ENCODE measurements at places on chromosomes 11 and 22. TPM values are rescaled to one million over a fixed set of nuclear protein-coding genes. Genes with fewer than 3 reads are reported as not detected.

The PDXP gene
- polyA plus RNA-seq, result 24.5 TPM

- H3K36me3 ChIP-seq, result no peaks in the 10 kb centered on the region
- DNase-seq, result no peak
- H3K27me3 ChIP-seq, result no peaks in the 10 kb centered on the region
- no peak overlapping the region for H3K4me3 ChIP-seq
Measured at GRCh38 chr11:94032066-94032465, 10.9 kb downstream of the HEPHL1 start.

The SLC2A11 gene
- 27.1 TPM for polyA plus RNA-seq

The IL18BP gene
- polyA plus RNA-seq, result 5.0 TPM

GRCh38 chr11:121467965-121468364, 15.2 kb upstream of the SORL1-AS1 start:
- DNase-seq, result no peak
- no peaks in the 10 kb centered on the region for H3K27me3 ChIP-seq
- H3K36me3 ChIP-seq, result no peaks in the 10 kb centered on the region
- H3K4me1 ChIP-seq, result peaks cover 35% of the 10 kb centered on the region
- H3K27ac ChIP-seq, result no peak overlapping the region

- DNase-seq, result no peak
- no peak overlapping the region for H3K4me3 ChIP-seq
- no peak overlapping the region for H3K27ac ChIP-seq
- peaks cover 23% of the 10 kb centered on the region for H3K4me1 ChIP-seq
- no peaks in the 10 kb centered on the region for H3K36me3 ChIP-seq
Measured at GRCh38 chr22:43275545-43276317, 67.4 kb downstream of the SCUBE1 start.

- no peaks in the 10 kb centered on the region for H3K27me3 ChIP-seq
- no peaks in the 10 kb centered on the region for H3K36me3 ChIP-seq
- H3K27ac ChIP-seq, result no peak overlapping the region
- H3K4me1 ChIP-seq, result no peaks in the 10 kb centered on the region
Measured at GRCh38 chr11:94998285-94998684, 24.8 kb downstream of the KDM4D start.

DNA sequence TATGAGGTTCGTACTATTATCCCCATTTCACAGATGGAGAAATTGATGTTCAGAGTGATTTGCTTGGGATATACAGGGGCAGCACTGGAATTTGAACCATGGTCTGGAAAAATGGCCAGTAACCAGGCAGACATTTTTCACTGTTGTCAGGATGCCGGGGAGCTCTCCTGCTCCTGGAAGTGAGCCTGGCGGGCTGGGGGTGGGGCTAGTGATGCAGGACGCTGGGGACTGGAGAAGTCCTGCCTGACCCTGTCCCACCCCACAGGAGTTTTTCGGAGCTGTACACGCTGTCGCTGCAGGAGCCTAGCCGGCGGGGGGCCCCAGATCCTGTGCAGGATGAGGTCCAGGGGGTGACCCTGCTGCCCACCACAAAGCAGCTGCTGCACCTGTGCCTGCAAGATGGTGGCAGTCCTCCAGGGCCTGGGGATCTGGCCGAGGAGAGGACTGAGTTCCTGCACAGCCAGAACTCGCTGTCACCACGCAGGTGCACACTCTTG, 11.1 kb downstream of the SIPA1 start:
- no peak overlapping the region for H3K4me3 ChIP-seq
- no peaks in the 10 kb centered on the region for H3K27me3 ChIP-seq

DNA sequence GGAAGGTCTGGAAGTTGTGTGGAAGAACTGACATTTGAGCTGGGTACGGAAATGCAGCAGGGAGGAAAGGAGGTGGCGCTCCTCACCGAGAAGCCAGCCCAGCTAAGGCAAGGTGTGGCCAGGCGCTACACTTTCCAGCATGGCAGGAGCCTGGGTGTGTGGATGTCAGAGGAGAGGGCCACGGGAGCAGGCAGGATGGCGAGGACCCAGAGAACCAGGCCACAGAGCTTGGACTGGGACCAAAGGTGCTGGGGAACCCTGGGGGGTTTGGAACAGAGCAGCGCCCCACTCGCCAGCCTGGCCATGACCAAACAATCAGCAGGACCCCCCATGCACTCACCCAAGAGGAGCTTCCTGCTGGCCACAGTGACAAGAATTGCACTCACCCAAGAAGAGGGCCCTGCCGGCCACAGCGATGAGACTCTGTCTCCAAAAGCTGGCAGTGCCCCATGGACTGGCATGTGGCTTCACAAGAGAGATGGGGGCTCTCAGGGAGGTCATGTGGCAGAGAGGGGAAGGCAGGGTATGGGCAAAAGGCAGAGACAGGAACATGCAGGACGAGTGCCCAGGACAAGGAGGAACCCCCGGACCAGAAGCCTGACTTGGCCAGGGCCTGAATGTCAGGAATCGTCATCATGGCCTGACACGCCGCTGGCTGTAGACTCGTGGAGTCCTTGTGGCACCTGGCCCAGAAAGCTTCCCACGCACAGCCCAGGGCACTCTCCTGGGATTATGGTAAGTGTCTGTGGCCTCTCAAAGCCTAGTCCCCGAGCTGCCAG, 45.4 kb downstream of the IGF2 start:
- no peak overlapping the region for H3K4me3 ChIP-seq
- no peak overlapping the region for H3K27ac ChIP-seq
- no peaks in the 10 kb centered on the region for H3K36me3 ChIP-seq
- H3K27me3 ChIP-seq, result no peaks in the 10 kb centered on the region
- DNase-seq, result no peak

GRCh38 chr11:133366147-133366546, 166.2 kb downstream of the OPCML start:
- no peak overlapping the region for H3K27ac ChIP-seq
- no peaks in the 10 kb centered on the region for H3K27me3 ChIP-seq
- no peaks in the 10 kb centered on the region for H3K36me3 ChIP-seq
- DNase-seq, result no peak

DNA sequence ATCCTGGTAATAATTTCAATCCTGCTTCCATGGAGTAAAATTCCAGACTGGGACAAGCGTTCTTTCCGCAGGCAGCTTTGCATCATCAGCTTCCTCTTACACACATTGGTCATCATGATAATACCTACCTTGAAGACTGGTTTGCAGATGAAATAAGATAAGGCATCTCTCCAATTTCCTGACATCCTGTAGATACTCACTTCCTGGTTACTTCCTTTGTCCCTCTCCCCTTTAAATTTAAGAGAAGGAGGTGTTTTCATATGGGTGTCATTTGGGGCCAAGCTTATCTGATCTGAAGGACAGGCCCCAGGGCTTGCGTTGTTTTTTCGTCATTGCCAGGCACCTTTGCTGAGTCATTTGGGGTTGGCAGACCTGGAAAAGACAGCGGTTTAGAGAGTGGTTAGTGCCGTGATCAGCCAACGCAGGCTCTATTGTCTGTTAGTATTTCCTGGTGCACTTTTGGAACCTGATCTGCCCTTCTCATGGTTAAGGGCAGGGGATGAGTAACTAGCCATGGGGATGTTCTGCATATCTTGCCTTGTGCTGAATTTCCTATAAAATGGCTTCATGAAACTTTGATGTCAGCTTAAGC, 24.1 kb downstream of the GRAMD1B start:
- H3K27me3 ChIP-seq, result no peaks in the 10 kb centered on the region
- no peaks in the 10 kb centered on the region for H3K36me3 ChIP-seq
- no peak overlapping the region for H3K4me3 ChIP-seq
- DNase-seq, result no peak
- peaks cover 24% of the 10 kb centered on the region for H3K4me1 ChIP-seq
- 0 out of 2 replicates have a peak overlapping the region, but pooled peaks have one; percentile 19 for H3K27ac ChIP-seq
